ENCODE measurements at places on chromosomes 4 and X. TPM values are rescaled to one million over a fixed set of nuclear protein-coding genes. Genes with fewer than 3 reads are reported as not detected.
A peak's percentile ranks its signal among the peaks of the same experiment; 100 is the strongest.

The RBM46 gene
- total RNA-seq: not detected

GRCh38 chr4:187479511-187479910 is 516.1 kb upstream of the ZFP42 start:
- no peak for DNase-seq

The HUWE1 gene
- 76.3 TPM for total RNA-seq

The ARX gene
- total RNA-seq: not detected

GRCh38 chr4:180380733-180381132 is 1862.5 kb upstream of the TENM3 start:
- no peak for DNase-seq

- no peak for DNase-seq
Measured at GRCh38 chr4:11416071-11416766, 12.5 kb downstream of the HS3ST1 start.

GRCh38 chrX:18973527-18974192 is 10.3 kb downstream of the PHKA2 start:
- no peak for DNase-seq

DNA sequence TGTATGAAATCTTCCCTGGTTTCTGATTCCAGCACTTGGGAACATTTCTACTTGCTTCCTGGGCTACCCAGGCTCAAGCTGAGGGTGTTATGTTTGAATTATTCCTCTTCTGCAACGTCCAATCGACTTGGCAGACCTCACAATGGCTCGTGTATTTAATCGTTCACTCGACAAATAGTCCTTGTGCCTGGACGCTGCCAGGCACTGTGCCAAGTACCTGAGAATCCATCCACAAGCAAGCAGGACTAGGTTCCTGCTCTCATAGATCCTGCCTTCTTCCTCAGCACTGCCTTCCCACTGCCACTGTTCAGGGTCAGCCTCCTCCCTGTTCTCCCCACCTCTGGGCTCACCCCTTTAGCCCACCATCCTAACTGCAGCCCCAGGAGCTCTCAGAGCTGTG is 113.3 kb downstream of the EFNB1 start:
- no peak for DNase-seq

DNA sequence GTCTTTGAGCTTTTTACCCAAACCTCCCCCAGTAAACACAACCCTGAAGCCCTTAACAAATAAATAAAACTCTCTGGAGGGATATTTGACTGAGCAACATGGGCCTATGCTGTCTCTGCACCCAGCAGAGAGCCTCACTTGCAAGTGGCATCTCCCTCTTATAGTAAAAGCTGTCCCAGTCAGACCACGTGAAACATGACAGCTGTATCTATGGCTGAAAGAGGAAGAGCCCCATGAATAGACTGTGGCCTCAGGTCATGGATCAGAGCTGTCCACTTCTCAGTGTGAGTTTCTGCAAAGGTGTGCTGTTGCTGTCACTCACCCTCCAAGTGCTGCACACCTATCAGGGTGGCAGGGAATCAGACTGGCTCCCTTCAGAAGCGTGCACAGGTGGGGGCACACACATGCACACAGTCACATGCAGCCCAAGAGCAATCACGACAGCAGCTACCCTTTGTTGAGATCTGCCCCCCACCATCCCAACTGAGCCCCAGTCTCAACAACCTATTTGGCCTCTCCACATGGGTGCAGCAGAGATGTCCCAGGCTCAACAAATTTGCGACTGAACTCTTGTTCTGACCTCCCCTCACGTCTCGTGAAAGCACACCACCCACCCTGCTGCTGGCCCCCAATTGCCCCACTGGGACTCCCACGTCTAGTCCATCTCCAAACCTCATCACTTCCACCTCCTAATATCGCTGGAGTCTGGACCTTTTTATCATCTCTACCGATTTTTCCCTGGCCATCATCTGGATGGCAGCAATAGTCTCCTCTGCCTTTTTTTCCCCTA is 45.6 kb downstream of the NAT8L start:
- DNase-seq: no peak

- no peak for DNase-seq
Measured at GRCh38 chrX:47651043-47651905, 911 bp upstream of the ELK1 start.

The MAOB gene
- not detected for total RNA-seq

DNA sequence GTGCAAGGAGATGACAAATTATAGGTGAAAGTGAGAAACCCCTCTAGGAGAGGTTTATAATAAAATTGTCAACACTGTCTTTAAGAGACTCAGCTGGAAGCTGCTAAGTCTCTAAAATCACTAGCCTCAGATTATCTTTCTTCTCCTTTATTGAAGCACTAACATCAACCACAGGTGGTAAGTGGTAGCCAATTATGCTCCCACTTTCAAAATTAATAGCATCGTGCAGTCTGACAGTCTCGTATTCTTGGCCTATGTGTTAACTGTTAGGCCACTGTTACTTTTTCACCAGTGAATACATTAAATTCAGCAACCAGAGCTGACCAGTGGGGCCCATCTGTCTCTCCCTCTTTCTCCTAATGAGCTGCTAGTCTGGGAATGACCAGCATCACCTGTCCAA is 674.1 kb downstream of the RAPGEF2 start:
- DNase-seq: no peak

- no peak for DNase-seq
Measured at GRCh38 chrX:40189637-40190036, 91.9 kb upstream of the BCOR start.

DNA sequence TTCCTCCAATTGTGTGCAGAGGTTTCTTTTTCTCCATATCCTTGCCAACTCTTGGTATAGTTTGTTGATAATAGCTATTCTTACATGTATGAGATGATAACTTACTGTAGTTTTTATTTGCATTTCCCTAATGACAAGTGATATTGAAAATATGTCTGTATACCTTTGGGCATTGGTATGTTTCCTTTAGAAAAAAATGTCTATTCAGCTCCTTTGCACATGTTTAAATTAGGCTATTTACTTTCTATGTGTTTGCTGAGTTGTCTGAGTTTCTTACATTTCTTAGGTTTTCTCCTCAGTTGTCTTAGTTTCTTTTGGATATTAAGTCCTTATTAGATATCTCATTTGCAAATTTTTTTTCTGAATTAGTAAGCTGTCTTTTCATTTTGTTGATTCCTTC is 487.3 kb upstream of the EPHA5 start:
- DNase-seq: no peak

DNA sequence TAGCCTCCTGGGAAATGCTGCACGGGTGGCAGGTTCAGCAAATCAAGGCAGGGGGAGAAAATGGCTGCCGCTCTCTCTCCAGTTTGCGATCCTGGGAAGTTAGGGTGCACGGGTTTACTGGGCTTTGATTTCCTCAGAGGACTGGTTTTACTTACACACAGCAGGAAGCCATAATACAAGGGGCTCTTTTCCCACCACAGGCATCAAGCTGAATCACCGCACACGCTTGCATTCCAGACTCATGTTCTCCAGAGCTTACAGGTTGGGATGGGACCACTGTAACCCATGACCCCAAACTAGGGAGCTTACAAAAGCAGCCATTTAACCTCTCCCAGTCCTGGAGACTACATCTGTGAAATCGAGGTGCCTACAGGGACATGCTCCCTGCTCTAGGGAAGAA is 159.8 kb downstream of the DHRSX start:
- no peak for DNase-seq

GRCh38 chr4:170091069-170091696 is 1.4 kb upstream of the AADAT start:
- no peak for DNase-seq

DNA sequence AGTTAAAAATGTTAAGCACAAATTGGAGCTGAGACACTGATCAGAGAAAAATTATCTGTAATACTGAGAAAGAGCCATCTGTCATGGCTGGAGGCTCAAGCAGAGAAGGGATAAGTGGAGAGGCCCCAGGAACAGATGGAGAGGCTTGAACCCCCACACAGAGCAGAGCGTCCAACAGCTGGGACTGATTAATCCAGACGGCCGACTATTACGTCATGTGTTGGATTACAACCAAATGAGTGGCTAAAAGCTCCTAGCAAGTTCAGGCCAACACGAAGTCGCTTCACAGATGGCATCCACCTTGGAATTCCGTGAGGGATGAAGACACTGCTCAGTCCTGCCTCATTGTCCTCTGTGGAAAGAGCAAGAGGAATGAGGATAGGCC is 57.7 kb upstream of the ATXN3L start:
- DNase-seq: peak; percentile 92

DNA sequence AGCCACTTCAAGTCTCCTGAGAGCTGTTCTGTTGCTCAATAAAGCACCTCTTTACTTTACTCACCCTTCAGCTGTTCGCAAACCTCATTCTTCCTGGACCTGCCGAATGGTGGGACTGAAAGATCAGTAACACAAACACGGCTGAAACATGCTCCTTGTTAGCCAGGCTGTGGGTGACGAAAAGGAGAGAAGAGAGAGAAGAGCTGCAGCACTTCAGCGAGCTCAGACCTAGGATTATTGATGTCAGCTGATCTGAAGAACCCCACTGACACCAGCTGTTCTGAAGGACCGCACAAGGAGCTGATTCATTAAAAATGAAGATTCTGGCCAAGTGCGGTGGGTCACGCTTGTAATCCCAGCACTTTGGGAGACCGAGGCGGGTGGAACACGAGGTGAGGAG is 2020.0 kb upstream of the ADGRL3 start:
- DNase-seq: no peak

The H2AZ1 gene
- total RNA-seq: 946 TPM

GRCh38 chrX:19003756-19004155 is 19.8 kb upstream of the PHKA2 start:
- no peak for DNase-seq

GRCh38 chrX:100685284-100685996 is 41.4 kb downstream of the SRPX2 start:
- peak; percentile 64 for DNase-seq

The CTPS2 gene
- total RNA-seq: 10.8 TPM

DNA sequence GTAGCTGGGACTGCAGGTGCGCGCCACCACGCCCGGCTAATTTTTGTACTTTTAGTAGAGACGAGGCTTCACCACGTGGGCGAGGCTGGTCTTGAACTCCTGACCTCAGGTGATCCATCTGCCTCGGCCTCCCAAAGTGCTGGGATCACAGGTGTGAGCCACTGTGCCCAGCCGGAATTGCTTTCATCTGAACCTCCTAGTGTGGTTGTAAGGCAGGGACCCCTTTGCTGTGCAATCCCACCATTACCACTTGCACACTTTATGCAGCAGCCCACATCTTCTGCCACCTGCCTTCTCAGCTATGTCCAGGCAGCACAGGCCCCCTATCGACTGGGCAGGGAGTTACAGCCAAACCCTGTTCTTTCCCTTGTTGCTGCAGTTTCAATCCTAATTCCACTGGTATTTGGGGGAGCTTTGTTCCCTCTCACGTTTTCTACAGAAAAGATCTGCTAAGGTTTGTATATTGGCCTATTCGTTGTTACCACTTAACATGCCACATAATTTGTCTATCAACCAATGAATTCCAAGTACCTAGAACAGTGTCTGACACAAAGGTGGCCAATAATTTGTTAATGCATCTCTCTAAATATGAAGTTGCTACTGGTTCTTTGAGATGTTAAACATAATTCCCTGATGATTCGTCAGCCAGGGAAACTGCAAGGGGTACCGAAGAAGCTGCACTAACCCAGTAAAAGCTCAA is 6.5 kb downstream of the RPL39 start:
- DNase-seq: no peak

DNA sequence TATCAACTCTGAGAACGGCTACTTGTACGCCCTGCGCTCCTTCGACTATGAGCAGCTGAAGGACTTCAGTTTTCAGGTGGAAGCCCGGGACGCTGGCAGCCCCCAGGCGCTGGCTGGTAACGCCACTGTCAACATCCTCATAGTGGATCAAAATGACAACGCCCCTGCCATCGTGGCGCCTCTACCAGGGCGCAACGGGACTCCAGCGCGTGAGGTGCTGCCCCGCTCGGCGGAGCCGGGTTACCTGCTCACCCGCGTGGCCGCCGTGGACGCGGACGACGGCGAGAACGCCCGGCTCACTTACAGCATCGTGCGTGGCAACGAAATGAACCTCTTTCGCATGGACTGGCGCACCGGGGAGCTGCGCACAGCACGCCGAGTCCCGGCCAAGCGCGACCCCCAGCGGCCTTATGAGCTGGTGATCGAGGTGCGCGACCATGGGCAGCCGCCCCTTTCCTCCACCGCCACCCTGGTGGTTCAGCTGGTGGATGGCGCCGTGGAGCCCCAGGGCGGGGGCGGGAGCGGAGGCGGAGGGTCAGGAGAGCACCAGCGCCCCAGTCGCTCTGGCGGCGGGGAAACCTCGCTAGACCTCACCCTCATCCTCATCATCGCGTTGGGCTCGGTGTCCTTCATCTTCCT is 2.7 kb downstream of the PCDH10 start:
- DNase-seq: peak; percentile 7

The SYTL5 gene
- total RNA-seq: 0.46 TPM

- DNase-seq: no peak
Measured at GRCh38 chr4:82578935-82579334, 17.1 kb upstream of the TMEM150C start.

DNA sequence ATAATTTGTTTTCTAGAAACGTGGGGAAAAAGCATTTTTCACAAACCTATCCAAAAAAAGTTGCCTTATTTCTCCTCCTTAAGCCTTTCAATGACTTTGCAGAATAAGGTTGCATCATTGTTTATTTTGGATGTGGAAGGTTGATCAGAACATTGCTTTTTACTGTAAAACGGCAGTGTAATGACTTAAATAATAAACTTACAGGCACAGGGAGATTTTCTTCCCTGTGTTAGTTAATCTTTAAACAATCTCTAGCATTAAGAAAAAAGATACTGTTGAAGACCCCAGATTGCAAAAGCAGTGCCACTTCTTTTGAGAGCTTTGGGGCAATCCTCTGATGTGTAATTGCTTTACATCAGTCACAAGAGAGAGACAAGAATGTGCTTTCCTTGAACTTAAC is 153.4 kb downstream of the ARX start:
- no peak for DNase-seq

GRCh38 chr4:37721995-37722638 is 35.9 kb upstream of the RELL1 start:
- DNase-seq: no peak

The PAGE1 gene
- not detected for total RNA-seq

The RADX gene
- total RNA-seq: 1.3 TPM

DNA sequence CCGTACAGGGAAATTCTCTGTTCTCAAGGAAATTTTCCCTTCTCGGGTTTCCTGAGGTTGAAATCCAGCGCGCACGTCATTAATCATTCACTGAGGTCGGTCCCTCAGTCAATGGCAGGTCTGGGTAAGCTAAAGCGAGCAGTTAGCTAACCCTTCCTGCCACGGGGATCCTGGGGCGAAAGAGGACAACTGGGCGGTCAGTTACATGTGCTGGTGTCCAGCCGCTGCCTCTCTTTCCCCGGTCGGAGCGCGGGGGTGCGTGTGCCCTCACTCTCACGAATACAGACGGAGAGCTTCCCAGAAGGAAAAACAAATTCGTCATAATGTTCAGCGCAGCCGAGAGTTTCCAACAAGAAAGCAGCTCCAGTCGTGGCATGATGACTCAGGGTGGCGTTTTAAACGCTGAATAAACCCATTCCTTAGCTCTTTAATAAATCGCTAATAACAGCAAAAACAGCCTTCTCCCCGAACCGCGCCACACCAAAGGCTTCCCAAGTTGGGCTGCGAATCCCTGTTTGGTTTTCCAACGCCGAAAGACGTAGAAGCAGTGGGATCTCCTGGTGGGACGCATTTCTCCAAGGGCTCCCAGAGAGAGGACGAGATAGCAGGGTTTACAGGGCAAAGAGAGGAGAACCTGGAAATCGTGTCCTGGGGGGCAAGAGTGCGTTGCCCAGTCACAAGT is 752 bp upstream of the FGF5 start:
- DNase-seq: peak; percentile 78

The OPHN1 gene
- total RNA-seq: 4.5 TPM

GRCh38 chr4:40881851-40882250 is 132.1 kb downstream of the NSUN7 start:
- no peak for DNase-seq

- DNase-seq: no peak
Measured at GRCh38 chrX:2872671-2873277, 44.0 kb downstream of the GYG2 start.
